T1000 (cell line): ENCODE measurements at places on chromosomes 11 and 22.

DNA sequence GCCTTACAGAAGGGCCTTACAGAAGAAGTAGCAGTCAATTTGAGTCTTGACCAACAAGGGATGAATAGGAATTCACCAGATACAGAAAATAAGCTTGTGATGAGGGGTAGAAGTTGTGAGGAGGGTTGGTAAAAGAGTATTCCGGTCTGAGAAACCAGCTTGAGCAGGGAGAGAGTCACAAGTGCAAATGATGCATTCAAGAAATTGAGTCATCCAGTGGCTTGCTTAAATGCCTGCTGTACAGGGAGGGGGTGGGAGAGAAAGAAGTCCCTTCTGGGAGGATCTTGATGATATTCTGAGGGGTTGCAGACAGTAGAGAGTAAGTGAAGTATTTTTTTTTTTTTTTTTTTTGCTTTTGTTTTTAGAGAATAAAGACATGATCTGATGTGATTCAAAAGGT is 9.2 kb downstream of the CCKBR start:
- no peak for DNase-seq

GRCh38 chr11:78099666-78100065 is 20.0 kb upstream of the NDUFC2 start:
- no peak for DNase-seq

DNA sequence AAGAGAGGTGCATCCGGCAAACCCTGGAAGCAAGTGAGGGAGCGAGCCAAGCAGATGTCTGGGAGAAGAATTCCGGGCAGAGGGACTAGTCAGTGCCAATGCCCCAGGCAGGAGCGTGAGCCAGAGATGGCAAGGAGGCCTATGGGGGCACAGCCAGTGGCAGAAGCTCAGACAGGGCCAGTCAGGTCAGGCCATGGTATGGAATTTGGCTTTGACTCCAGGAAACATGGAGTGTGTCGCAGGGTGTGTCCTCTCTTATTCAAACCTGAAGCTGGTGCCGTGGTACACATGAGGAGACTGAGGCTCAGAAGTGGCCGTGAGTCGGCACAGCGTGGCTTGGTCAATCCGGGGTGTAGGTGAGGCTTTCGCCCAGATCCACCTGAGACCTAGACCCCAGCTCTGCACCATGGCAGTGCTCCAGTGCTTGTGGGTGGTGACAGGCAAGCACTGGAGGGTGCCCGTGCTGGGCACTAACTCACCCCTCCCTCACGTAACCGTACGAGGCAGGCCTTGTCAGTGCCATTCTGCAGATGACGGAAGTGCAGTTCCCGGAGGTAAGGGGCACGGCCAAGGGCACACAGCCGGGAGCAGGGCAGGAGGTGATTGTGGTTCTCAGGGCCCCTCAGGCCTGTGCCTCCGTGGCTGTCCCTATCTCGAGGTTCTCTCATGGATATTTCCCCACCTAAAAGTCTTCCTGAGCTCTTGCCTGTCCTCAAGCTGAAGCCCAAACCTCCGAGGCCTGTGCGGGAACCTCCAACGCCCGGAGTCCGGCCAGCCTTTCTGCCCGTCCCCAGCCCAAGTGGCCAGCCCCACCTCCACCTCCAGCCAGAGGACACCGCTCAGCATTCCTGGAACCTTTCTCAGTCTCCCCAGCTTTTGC is 10.6 kb upstream of the SPI1 start:
- DNase-seq, result no peak

DNA sequence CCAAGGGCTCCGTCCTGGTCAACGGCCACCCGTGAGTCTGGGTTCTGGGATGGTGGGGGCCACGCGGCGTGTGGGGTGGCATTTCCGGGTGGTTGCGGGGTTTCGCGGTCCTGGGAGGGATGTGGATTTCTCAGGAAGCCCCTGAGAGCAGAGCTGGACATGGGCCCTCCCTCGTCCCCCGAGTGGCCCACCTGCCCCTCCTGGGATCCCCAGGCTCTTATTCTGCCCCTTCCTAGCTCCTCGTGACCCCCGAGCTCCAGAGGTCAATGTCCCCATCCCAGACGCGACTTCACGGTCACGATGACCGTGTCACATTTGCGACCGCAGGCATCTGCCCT is 4.4 kb downstream of the MUC5AC start:
- no peak for DNase-seq

DNA sequence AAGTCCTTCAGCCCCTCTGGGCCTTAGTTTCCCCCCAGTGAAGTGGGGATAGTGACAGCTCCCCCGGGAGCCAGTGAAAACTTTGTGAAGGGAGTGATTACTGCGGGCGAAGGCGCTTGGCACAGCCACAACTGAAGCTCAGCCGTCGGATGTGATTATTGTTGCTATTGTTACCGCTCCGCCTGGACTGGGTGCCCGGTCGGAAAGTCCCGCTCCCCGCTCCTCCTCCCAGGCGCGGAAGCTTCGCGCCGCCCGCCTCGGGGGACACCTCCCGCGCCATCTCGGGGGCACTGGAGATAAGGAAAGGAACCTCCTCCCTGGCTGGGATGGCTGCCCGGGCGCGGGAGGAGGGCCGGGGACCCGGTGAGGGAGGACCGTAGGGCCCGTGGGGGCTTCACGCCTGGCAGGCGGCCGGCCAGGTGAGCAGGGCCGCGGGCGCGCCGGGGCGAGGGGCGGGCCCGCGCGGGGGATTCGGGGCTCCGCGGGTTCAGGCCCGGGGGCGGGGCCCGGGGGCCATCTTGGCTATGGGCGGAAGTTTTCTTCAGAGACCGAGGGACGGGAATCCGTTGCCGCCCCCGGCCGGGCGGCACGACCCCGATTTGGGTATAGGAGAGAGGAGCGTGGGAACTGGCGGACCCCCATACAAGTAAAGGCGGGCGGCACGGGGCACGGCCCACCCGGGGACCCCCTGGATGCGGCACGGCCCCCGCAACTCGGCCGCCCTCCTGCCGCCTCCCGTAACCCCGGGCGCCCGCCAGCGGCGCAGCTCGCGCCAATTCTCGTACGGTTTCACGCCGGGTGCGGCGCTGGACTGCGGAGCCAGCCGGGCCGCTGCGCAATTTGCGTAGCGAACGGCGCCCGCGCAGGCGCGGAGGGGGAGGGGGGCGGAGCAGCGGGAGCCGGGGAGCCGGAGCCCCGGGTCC is at the start of gene GPR137:
Gene GPR137 (plus strand): TSS at position 887 of the 923 bp plus-strand sequence. CDS start 677 bp downstream, outside the sequence.
- DNase-seq, result peak; percentile 86

- DNase-seq, result no peak
Observed at GRCh38 chr22:27088026-27088425, 430.6 kb downstream of the MIAT start.

GRCh38 chr22:35046744-35047462 is 19.1 kb upstream of the ISX start:
- DNase-seq, result no peak

DNA sequence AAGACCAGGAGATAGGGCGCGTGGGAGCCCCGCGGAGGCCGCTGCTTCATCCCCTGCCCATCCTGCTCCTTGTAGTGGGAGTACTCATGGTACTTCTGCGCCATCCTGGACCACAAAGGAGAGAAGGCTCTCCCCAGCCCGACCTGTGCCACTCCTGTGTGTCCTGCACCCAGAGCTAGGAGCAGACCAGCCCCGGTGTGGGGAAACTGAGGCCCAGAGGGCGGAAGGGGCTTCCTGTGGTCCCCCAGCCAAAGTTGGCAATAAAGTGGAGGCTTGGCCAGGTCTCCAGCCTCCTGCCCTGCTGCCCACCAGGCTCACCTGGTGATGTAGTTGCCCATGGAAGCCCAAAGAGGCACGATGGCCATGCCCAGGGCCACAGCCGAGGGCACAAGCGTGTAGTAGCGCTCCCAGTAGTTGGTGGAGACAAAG is 4.7 kb downstream of the UNC93B1 start:
- DNase-seq, result no peak

- no peak for DNase-seq
Observed at GRCh38 chr11:126202646-126203359, 8.6 kb downstream of the RPUSD4 start.

- DNase-seq, result no peak
Observed at GRCh38 chr11:119277660-119278059, 39.3 kb downstream of the MCAM start.

DNA sequence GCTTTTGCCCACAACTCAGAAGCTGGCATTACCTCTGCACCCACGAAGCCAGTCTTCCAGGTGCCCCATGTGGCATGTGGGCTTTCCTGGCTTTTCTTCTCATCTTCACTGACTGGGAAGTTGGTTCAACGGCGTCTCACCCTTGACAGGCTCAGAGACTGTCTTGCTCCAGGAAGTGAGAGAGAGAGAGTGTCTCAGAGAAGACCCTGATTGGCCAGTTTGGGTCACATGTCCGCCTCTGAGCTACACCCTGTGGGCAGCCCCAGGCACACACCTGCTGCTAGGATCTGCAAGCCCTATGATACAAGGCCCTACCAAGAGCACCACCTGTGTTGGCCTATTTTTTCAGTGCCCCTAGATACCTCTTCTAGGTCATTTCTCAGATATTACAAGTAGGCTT is 39.0 kb downstream of the RTL6 start:
- no peak for DNase-seq

- no peak for DNase-seq
Observed at GRCh38 chr11:2612884-2613571, 86.8 kb downstream of the KCNQ1OT1 start.

DNA sequence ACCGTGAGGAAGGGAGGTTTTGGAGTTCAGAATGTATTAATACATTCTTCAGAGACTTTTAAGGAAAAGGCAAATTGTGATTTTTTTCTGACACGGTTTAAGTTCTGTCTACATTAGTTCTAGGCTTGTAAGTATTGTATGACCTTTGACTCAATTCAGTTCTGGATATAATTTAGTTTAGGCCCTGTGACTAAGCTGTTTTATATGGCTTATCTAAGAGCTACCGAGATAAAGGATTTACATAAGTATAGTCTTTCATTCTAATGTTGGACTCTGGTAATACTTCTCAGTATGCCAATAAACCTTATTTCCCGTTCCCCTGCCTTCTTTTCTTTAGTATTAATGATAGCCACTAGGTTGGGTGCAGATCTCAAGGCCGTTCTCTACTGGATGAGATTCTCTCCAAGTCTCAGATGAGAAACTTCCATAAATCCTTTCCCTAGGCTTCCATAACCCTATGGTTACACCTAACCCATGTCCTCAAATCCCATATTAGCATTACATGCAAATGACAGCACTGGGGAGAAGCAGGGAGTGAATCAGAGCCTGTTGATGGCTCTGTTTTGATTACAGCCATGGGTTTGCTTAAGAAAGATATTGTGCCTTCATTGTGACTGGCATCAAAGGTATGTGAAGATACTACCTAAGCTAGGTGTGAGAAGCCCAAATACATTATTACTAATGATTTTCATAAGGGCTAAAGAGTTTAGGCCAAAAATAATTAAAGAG is 38.7 kb downstream of the BARX2 start:
- no peak for DNase-seq

- no peak for DNase-seq
Observed at GRCh38 chr11:13262096-13262495, 15.5 kb upstream of the BMAL1 start.

DNA sequence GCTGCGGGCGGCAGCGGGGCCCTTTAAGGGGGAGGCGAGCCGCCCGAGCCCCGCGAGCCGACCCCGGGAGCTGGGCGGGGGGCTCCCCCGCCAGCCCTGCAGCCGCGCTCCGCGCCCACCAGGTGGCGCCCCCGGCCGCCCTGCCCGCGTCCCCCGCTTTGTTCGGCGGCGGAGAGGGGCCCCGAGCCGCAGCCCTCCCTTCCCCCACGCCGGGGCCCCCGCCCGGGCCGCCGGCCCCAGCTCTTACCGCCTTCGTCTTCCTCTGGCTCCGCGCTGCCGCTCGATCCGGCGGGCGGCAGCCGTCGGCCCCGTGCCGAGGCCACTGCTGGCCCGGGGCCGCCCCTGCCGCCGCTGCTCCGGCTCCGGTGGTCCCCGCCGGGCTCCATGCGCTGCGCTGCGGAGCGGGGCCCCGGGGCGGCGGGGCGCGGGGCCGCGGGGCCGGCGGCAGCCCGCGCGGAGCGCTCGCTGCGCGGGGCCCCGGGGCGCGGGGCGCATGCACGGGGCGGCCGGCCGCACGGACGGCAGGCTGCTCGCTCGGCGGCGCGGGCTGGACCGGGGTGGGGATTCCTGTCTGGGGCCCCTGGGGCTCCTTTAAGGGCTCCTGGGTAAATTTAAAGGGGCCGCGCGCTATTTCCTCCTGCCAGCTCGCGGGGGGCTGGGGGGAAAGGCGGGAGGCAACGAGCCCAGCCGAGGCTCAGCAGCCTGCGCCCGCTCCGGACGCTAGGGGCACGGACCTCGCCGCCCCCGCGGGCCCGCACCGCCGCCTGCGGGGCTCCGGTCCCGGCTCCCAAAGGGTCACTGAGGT is at the start of gene ZFTA:
Gene ZFTA (minus strand): TSS at position 539 of the 805 bp plus-strand sequence. CDS start 153 bp downstream, at position 386.
- peak; percentile 26 for DNase-seq

GRCh38 chr11:120900643-120901042 is 123.3 kb upstream of the TBCEL start:
- DNase-seq, result no peak

DNA sequence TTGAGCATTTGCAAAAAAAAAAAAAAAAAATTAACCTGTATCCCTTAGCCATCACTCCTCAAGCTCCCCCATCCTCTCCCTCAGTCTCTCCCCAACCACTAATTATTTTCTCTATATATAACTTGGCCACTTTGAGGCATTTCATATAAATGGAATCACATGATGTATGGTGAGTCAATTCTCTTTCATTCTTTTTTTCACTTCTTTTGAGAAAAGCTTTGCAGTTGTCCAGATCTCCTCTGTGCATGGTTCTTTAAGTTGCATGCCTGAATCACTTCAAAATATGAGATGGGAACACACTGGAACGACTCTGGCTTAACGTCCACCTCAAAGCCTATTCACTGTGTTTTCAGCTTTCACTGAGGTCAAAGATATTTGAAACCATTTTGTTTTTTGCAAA is 40.7 kb downstream of the SHANK2 start:
- no peak for DNase-seq

- no peak for DNase-seq
Observed at GRCh38 chr11:104254347-104254746, 90.4 kb upstream of the PDGFD start.

GRCh38 chr22:18075720-18076497 is 1.9 kb upstream of the PEX26 start:
- DNase-seq, result peak; percentile 61

GRCh38 chr22:21896951-21897513 is 29.6 kb upstream of the MAPK1 start:
- DNase-seq, result no peak

- no peak for DNase-seq
Observed at GRCh38 chr22:49212466-49212865, 615.2 kb downstream of the BRD1 start.

DNA sequence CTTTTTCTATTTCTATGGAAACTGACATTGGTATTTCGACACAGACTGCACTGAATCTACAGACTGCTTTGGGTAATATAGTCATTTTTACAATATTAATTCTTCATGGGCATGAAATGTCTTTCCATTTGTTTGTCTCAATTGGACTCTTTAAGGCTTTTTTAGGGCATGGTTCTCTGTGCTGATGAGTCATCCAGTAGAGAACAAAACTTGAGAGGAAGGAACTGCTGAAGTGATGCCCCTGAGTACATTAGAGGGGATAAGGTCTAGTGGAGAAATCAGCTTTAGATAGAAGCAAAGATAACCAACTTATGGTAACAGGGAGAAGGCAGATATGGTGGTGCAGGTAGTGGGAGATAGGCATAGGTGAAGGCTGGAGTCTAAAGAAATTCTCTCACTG is 25.1 kb downstream of the TSG101 start:
- no peak for DNase-seq

GRCh38 chr11:65637794-65638419 is at the start of gene SIPA1:
Gene SIPA1, plus strand, starts transcription at chr11:65638101. Its CDS starts 2,821 bp downstream, at chr11:65640922.
- DNase-seq, result peak; percentile 72

- DNase-seq, result no peak
Observed at GRCh38 chr22:44359496-44360110, 46.9 kb upstream of the SHISAL1 start.
